HAP-1 (cell line): ENCODE measurements at places on chromosomes 13 and 19.
A peak's percentile ranks its signal among the peaks of the same experiment; 100 is the strongest.

GRCh38 chr13:79711631-79712030, 230.7 kb downstream of the NDFIP2 start:
- no peak for DNase-seq

DNA sequence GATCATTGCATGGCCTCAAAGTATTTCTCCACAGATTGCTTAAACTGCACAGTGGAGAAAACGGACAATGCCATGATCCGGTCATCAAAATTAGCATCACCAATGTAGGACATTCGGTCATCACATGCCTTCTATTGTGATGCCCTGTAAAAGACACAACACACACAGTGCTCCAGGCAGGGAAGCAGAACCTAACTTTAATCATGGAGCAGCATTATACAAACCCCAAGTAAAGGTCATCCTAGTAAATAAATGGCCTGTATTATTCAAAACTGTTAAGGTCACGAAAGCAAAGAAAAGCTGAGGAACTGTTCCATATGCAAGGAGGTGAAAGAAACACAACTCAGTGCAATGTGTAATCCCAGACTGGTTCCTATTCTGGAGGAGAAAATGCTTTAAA, 42.2 kb downstream of the TGDS start:
- no peak for DNase-seq

DNA sequence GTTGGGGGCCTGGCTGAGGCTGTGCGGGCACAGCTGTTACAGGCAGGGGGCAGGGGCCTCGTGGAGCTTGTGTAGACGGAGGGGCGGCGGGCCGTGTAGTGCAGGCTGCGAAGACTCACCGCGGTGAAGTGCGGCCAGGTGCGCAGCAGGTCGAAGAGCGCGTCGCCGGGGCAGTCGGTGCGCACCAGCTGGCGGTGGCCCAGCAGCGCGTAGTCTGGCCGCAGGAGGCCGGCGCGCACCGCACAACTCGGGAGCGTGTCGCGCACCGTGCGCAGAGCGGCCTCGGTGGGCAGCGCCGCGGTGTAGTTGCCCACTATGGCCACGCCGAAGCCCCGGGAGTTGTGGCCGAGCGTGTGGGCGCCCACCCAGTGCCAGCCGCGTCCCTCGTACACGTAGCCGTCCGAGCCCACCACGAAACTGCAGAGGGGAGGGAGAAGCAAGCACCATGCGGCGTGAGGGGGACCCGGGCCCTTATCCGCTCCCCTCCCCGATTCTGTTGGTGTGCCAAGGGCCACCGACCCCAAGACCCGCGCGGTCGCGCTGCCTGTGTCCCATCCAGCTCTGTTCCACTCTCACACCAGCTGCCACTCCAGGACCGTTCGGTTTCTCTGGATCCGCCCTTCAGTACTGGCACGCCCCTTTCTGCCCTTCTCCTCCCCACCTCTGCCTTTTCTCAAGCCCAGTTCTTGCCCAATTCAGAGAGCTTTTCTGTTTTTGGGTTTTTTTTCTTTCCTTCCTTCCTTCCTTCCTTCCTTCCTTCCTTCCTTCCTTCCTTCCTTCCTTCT, 5.4 kb upstream of the RASAL3 start:
- DNase-seq, result no peak

GRCh38 chr13:44120043-44120442, 240.3 kb downstream of the LACC1 start:
- DNase-seq, result no peak

- no peak for DNase-seq
Observed at GRCh38 chr19:6023085-6023682, 45.2 kb upstream of the RANBP3 start.

DNA sequence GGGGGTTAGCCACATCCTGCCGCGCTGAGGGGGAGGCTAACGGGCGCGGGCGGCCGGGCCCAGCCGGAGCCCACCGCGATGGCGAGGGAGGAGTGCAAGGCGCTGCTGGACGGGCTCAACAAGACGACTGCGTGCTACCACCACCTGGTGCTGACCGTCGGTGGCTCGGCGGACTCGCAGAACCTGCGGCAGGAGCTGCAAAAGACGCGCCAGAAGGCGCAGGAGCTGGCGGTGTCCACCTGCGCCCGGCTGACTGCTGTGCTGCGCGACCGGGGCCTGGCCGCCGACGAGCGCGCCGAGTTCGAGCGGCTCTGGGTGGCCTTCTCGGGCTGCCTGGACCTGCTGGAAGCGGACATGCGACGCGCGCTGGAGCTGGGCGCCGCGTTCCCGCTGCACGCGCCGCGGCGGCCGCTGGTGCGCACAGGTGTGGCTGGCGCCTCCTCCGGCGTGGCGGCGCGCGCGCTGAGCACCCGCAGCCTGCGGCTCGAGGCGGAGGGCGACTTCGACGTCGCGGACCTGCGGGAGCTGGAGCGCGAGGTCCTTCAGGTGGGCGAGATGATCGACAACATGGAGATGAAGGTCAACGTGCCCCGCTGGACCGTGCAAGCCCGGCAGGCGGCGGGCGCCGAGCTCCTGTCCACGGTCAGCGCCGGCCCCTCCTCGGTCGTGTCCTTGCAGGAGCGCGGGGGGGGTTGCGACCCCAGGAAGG, 692 bp downstream of the RGS9BP start:
- DNase-seq, result peak; percentile 29

GRCh38 chr19:35870798-35871197, 2.4 kb downstream of the APLP1 start:
- DNase-seq, result no peak

- no peak for DNase-seq
Observed at GRCh38 chr13:78540058-78540457, 63.3 kb downstream of the POU4F1 start.

GRCh38 chr13:113897161-113897560, 33.3 kb upstream of the GAS6 start:
- DNase-seq, result no peak

GRCh38 chr13:43895940-43896339, 16.2 kb downstream of the LACC1 start:
- no peak for DNase-seq

DNA sequence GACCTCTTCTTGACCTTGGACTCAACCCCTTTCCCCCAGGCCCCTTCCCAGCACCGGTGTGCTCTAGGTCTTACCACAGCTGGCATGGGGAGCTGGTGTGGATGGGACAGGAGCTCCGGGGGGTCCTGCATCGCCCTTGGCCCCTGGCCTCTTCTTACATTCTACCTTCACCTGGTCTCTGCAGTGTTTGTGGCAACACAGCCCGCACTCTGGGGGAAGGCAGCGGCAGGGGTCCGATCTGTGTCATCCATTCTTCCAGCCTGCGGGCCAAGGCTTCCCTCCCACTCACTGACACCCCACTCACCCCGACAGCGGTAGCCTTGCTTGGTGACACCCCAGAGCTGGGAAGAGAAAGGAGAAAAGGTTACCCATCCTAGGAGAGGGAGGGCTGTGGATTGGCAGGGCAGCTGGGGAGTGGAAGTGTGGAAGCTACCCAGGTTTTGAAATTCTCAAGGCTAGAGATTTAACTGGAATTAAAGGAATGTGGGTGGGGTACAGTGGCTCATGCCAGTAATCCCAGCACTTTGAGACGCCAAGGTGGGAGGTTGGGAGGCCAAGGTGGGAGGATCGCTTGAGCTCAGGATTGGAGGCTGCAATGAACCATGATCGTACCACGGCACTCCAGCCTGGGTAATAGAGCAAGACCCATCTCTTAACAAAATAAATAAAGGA, 8.3 kb downstream of the FAM98C start:
- no peak for DNase-seq

- peak; percentile 24 for DNase-seq
Observed at GRCh38 chr19:33273881-33274662, 28.3 kb downstream of the CEBPA start.

- no peak for DNase-seq
Observed at GRCh38 chr13:48448285-48448958, 35.5 kb upstream of the LPAR6 start.

- no peak for DNase-seq
Observed at GRCh38 chr13:108425056-108425455, 155.5 kb downstream of the TNFSF13B start.

- no peak for DNase-seq
Observed at GRCh38 chr19:50537306-50537685, 23.6 kb upstream of the ASPDH start.
